ENCODE measurements at places on chromosomes 3 and 15. TPM values are rescaled to one million over a fixed set of nuclear protein-coding genes. Genes with fewer than 3 reads are reported as not detected.

The WDR93 gene
- total RNA-seq: not detected

The B3GALNT1 gene
- 36.9 TPM for total RNA-seq

The CYP8B1 gene
- not detected for total RNA-seq

The CFAP92 gene
- total RNA-seq: not detected

The LHFPL4 gene
- total RNA-seq: not detected

The RNF168 gene
- 34.2 TPM for total RNA-seq

The EPHB3 gene
- 0.15 TPM for total RNA-seq

The RHCG gene
- total RNA-seq: not detected

The ZSCAN29 gene
- 19.3 TPM for total RNA-seq

The TEX55 gene
- total RNA-seq: not detected

The RAB11A gene
- total RNA-seq: 271 TPM

The CNTN4 gene
- total RNA-seq: under 0.01 TPM

The SLC28A2 gene
- not detected for total RNA-seq

The XCR1 gene
- total RNA-seq: not detected

The VPS33B gene
- 12.7 TPM for total RNA-seq

The GPR62 gene
- total RNA-seq: under 0.01 TPM

The ESYT3 gene
- total RNA-seq: not detected

The CTXN2 gene
- total RNA-seq: not detected

All from epithelial cell of umbilical artery (primary cell).